NCI-H187 (cell line): ENCODE measurements at places on chromosomes 1 and 21.

- no peak for DNase-seq
These were observed at the start of gene BLACAT1 for GRCh38 chr1:205455581-205456382. Gene BLACAT1 (minus strand): TSS chr1:205456045.

DNA sequence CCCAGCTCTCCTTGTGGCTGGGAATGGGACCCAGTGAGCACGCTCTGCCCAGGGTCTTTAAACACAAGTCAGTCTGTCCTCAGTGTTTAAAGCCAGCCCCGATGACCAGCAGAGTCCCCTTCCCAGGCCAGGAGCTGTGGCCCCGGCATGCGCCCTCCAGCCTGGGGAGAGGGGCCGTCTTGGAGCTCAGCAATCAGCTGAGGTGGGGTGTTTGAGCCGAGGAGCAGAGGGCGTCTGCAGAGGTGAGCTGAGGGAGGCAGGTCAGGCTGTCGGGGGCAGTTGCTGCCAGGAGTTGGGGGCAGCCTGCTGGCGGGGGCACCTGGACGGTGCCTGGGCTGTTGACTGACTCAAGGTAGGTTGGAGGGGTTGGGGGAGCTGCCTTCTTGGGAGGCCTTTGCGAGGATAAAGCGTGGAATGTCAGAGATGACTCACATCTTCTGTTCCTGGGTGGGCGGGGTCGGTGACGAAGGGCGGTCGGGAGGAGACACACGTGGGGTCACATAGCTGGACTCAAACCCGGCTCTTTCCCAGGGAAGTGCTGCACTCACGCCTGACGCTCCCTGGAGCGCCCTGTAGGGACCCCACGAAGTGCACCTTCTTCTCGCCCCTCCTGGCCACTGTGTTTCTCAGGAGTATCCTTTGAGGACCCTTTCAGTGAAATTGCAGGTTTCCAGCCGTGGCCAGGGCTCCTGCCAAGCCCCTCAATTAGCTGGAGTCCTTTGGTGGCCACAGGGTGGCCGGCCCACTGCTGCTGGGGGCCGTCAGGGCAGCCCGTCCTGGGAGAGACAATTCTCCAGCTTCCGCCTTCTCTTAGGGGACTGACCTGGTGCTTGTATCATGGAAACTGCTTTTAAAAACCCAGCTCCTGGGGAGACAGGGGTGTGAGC lies 86.2 kb downstream of the SIK1 start:
- no peak for DNase-seq

- DNase-seq: no peak
These were observed 277.0 kb downstream of the PTPRU start for GRCh38 chr1:29513357-29513756.

- DNase-seq: no peak
These were observed 480 bp downstream of the CADM3 start for GRCh38 chr1:159171688-159172501.

- no peak for DNase-seq
These were observed at the start of gene ARID4B for GRCh38 chr1:235327559-235328270. Gene ARID4B (minus strand): TSS chr1:235328179. CDS start chr1:235326919, 1,260 bp downstream.

DNA sequence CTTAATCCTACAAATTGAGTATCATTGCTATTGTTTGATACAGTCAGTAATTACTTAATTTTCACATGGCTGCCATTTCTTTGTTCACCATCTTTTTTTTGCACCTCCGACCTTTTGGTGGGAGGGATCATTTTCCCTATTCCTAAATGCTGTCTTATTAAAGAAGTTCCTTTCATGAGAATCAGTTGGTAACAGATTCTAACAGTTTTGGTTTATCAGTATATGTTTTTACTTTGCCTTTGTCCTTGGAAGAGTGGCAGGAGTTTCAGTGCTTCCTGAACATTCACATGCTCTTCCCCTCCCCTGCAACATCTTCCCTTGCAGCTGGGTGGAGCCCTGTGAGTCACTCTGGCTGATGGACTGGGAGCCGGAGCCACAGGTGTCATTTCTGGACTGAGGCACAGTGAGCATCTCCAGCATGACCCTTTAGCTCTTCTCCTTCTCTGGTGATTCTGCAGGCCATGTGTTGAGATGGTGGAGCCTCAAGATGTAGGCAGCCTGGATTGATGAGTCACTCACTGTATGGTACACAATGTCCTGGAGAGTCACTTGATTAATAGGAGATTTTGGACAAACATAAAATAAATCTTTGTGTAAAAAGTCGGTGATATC lies 217.7 kb downstream of the URB2 start:
- no peak for DNase-seq

GRCh38 chr1:23904748-23905357 lies 8.3 kb downstream of the CNR2 start:
- no peak for DNase-seq
